ENCODE measurements at places on chromosomes 11 and 22. TPM values are rescaled to one million over a fixed set of nuclear protein-coding genes. Genes with fewer than 3 reads are reported as not detected.

The ROBO4 gene
- 13.0 TPM for total RNA-seq

The CRYAB gene
- 55.6 TPM for total RNA-seq

The OR51V1 gene
- 15.9 TPM for total RNA-seq

The KBTBD3 gene
- total RNA-seq = 15.2 TPM

The OR4X2 gene
- total RNA-seq = not detected

The OR5P2 gene
- total RNA-seq = not detected

The SLC22A9 gene
- 2.2 TPM for total RNA-seq

The SLC6A5 gene
- 2.2 TPM for total RNA-seq

The TUG1 gene
- 52.7 TPM for total RNA-seq

The CD3D gene
- total RNA-seq = not detected

The CRYBA4 gene
- total RNA-seq = not detected

The POU2AF2 gene
- total RNA-seq = not detected

The TSGA10IP gene
- total RNA-seq = not detected

The OR5B21 gene
- total RNA-seq = not detected

The GAB4 gene
- total RNA-seq = 1.7 TPM

The OR51B4 gene
- total RNA-seq = 3.1 TPM

The TREH gene
- total RNA-seq = not detected

The MUC5AC gene
- 1.4 TPM for total RNA-seq

The BLID gene
- 15.9 TPM for total RNA-seq

The PRAME gene
- total RNA-seq = 0.96 TPM

The GANAB gene
- 96.8 TPM for total RNA-seq

The MYBPC3 gene
- total RNA-seq = 1.2 TPM

The FAT3 gene
- total RNA-seq = 23.6 TPM

The VPREB3 gene
- total RNA-seq = not detected

The APOA1 gene
- total RNA-seq = not detected

The MUC5B gene
- 1.2 TPM for total RNA-seq

The RAB36 gene
- total RNA-seq = 1.7 TPM

The GLYAT gene
- 55.4 TPM for total RNA-seq
